ENCODE measurements at places on chromosomes 12 and 14.

DNA sequence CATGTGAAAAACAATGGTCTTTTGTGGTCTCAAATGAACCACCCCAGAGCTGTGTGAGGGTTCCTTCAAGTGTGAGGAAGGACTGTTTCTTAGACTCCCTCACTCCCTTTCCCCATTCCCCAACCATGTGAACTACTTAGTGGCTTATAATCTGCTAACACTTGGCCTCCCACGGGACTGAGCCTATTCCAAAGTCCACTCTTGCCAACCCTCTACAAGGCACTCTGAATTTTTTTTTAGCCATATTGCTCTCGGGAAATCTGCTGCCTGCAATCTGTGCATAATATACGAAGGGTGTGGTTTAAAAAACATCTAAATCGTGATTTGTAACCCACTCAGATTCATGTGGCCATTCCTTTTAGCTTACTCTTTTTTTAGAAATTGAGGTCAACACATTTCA lies 2.6 kb downstream of the SVOP start:
- no peak for DNase-seq

DNA sequence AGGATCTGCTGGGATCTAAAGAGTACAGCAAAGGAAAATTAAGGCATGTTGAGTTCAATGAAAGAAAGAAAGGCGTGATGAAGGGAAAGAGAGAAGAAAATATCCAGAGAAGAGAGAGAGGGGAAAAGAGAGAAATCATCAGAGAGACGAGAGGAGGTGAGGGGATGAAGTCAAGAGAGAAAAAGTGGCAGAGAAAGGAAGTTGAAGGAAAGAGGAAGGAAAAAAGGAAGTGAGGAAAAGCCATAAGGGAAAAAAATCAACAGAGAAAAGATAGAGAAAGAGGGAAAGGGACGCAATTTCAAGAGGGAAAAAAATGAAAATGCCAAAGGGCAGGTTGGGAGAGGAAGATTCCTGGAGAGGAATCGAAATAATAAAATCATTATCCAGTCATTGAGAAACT lies 40.4 kb downstream of the LLPH start:
- no peak for DNase-seq

DNA sequence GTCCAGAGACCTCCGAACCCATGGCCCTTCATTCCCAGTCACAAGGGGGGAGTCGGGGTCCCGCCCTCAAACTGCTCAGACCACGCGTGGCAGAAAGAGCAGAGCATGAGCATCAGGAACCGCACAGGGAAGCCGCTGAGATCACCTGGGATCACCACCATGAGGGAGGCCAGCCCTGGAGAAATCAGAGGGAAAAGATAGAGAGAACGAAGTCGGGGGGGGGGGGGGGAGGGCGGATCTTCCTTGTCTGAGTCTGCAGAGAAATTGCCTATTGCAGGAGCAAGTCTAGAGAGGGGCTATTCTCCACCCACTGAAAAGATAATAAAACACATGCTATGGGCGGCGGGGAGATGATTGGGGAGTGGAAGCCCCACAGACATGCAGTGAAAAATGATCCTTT lies 884 bp upstream of the TMEM132C start:
- DNase-seq = no peak

DNA sequence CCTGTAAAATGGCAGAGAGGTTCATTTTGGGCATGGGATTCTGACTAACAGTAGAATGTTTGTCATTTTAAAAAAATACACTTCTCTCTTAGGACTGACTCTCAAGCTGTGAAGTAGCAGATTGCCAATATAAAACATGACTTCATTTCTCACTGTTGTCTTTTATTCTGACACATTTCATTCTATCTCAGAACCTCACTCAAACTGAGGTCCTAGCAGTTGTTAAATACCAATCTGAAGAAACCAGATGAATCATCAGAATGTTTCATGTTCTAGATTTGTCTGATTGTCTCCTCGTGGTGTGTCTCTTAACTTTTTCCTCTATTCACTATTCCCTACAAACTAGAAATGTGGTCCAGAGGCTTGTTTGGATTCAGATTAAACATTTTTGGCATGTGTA lies 276.5 kb upstream of the NPAS3 start:
- no peak for DNase-seq

DNA sequence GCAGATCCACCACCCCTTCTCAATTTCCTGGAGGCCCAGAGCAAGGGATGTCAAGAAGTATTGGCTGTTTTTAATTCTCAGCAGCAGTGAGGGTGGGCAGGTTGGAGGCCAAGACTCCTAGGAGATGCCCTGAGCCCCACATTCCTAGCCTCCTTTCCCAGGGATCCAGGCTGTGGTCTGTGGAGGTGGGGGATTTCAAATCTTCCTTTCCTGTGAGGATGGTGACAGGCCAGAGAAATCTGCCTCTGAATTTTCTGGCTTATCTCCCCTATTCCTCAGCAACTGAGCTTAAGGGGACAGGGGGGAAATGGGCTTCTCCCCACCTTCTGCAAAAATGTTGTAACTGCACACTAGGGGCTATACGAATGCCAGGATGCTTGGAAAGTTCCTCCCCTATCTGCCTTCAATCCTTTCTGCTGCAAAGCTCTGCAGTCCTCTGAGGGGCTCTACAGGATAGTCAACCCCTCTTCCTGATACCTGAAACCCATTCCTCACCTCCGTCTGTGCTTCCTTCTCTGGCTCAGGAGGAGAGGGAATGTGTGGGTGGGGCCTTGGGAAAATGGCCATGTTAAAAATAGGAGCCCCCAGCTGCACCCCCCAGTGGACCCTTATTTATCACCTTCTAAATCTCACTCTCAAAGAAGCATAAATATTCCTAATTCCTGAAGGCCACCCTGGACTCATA lies 6.6 kb downstream of the GPR84 start:
- no peak for DNase-seq

- DNase-seq = no peak
Observed at GRCh38 chr14:83047059-83047830, 1513.6 kb upstream of the SEL1L start.

GRCh38 chr14:91067186-91067585 lies 6.7 kb upstream of the RPS6KA5 start:
- DNase-seq = no peak

Data from stimulated activated CD4-positive, alpha-beta T cell treated with anti-CD3 and anti-CD28 coated beads, Interleukin-15, amount 100 ng/mL, for 1 hour (primary cell).